ENCODE measurements at places on chromosomes 6 and 20.

- DNase-seq: no peak
These were observed 2.7 kb upstream of the BTN2A2 start for GRCh38 chr6:26380256-26380655.

DNA sequence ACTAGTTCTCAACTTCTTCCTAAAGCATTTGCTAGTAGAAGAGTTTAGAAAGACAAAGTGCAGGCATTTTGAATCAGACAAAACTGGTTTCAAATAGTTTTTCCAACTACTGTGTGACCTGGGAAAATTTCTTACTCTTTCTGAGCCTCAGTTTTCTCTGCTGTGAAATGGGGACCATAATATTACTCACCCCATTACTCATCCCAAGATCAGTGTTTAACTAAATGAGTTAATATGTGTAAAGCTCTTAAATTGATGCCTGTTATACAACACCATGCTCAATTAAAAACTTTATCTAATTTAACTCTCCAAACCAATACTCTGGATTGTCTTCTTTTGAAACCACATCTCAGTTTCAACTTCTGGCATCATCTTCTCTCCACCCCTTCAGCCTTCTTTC, 87.4 kb downstream of the DNAH8 start:
- no peak for DNase-seq

GRCh38 chr6:34718976-34719375, 22.4 kb upstream of the ILRUN start:
- DNase-seq: no peak

DNA sequence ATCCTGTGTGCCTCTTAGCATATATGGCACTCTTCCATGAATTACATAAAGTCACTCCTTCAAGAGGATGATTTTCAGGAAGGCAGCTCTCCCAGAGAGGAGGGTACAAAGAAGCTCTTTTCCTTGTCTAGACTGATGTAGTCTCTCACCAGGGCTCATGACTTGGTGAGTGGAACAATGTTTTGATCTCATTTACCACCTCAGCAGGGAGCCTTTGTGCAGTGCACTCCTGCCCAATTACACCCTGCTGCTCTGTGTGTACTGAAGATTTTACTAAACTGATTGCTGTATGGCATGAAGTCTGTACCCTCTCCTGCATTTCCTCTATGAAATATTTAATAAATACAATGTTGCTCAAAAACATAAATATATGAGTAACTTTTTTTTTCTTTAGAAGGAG, 598.3 kb upstream of the HS3ST5 start:
- no peak for DNase-seq

DNA sequence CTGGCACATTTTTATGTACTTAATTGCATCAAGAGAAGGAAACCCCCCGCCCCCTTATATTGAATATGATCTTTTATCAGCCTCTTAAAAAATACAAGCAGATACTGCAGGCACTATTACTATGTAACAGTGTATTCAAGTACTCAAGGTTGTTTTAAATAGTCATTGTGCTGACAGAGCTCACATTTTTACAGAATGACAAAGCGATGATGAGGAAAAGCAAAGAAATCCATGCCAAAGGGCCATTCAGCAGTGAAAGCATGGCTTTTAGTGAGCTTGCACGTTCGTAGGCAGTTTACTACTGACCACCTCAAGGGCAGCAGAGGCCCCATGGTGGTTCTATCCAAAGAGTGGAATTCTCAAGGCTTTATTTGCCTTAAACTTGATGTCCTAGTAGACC, 146.8 kb downstream of the RPS12 start:
- no peak for DNase-seq

GRCh38 chr20:64139199-64140060, 24.8 kb upstream of the MYT1 start:
- no peak for DNase-seq

GRCh38 chr6:6982663-6983062, 125.1 kb upstream of the RREB1 start:
- no peak for DNase-seq

DNA sequence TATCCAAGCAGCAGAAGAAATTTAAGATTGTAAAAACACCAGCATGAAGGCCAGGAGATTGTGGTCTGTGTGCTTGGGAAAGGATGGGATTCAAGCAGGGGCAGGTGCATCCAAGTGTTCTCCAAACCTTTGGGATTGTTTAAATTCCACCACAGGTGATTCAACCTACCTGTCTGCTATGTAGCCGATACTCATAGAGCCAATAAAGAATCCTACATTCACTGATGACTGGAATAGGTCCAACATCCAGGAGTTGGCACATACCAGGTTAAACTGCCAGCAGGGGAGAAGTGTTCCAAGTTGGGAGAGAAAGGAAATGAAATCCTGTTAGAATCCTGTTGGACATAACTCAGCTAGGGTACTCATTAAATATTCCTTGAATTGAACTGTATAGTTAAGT, 2.2 kb downstream of the SLC22A2 start:
- no peak for DNase-seq

- DNase-seq: no peak
These were observed 85.9 kb downstream of the JARID2 start for GRCh38 chr6:15331629-15332251.

GRCh38 chr6:87903323-87903722, 144.3 kb upstream of the SPACA1 start:
- DNase-seq: no peak

DNA sequence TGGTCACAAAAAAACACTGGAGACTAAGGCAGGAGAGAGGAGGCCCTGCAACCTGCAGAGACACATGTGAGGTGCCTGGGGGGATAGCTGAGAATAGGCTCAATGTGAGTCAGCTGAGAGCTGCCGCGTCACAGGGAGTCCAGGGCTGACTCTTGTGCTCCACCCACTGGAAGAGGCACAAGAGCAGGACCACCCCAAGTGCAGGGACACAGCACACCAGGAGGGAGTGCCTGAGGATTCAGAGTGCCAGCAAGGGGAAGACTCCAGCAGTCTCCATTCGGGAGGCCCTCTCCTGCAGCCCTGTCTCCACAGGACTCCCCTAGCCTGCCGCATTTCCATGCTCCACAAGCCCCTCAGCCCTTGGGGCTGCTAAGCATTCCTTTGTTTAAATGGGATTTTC, 105.5 kb downstream of the HUS1B start:
- DNase-seq: peak; percentile 26

DNA sequence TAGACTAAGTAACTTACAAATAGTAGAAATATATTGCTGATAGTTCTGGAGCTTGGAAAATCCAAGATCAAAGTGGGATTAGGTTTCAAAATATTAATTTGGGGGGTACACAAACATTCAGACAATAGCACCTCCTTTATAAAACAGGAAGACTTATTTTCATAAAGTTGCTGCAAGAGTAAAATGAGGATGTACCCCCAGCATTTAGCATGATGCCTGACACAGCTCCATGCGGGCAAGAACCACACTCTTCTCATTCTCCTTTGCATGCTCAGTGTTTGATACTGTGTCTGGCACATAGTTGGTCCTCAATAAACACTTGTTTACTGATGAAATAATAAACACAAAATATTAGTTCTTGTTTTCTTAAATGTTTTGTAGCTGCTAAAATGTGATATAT, 332.9 kb downstream of the TFAP2A start:
- DNase-seq: no peak

GRCh38 chr6:113857556-113858479, 673 bp downstream of the MARCKS start:
- no peak for DNase-seq

- peak; percentile 83 for DNase-seq
These were observed 93.8 kb upstream of the MAP7 start for GRCh38 chr6:136643850-136644596.

DNA sequence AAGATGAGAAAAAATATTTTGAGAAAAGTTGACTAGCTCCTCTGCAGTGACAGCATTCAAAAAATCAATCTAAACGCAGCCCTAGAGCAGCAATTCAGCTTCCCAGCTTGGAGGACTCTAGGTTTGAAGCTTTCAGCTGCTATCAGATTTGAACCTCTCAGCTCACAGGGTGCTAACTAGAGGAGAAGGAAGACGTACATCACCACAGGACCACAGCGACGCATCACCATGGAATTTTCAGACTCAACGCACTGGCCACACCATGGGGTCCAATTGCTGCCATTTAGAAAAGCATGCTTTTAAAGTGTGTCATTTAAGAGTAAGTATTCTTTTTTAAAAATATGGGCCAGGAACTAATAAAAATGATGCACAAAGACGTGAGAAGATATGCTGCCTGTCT, 45.0 kb upstream of the FUCA2 start:
- no peak for DNase-seq

- no peak for DNase-seq
These were observed 9.1 kb downstream of the KIZ start for GRCh38 chr20:21134883-21135493.

DNA sequence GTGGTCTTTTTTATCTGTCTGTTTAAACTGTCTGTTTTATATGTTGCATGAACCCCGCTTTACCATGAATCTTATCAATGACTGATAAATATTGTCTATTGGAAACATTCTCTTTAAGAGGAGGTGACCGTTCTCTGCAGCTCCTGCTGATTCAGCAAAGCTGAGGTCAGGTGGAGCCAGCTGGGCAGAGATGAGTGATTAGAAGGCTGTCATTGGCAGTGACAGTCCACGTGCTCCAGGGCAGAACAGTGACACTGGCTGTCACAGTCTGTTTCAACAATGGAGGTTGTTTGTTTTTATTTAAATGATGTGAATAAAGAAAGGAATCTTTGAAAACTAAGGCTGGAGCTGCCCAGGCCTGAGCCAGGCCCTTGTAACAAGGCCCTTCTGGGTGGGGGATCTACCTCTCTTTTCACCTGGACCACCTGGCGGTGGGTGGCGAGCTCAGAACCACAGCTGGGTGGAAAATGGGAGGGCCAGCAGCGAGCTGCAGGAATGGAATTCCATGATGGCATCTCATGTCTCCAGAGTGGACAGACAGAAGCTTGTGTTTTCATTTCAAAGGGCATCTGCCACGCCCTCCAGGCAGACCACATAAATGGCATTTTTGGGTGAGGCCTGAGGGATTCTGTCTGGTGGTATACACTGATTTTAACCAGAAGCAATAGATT, 12.6 kb downstream of the SYNJ2 start:
- DNase-seq: no peak

GRCh38 chr20:50595988-50596693, 86.0 kb downstream of the PTPN1 start:
- no peak for DNase-seq

DNA sequence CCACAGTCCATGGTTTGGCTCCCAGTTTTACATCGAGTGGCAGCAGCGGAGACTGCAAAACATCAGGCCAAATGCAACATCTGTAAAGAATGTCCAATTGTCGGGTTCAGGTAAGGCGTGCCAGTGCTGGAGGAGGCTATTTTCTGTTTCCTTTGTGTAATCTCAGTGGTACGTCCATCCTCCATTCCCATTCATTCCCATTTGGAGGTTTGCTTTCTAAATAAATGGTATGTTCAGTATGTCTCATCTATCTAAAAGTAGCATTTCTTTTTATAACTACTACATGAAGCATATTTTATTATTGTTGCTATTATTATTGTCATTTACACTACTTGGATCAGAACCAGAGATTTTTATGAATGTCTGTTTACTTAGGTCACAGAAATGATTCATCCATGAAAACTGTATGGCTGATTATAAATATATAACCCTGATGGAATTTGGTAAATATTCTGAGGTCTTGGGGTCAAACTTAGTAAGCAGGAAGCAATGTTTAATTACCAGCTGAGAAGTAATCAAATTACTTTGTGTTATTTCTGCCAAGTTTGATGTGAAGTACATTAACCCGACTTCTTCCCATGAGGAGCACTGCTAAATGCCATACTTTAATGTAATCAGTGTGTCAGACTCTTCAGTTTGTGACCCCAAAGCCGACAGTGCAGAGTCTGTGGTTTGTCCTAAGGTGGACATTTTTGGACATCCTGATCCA, 512.9 kb downstream of the UTRN start:
- DNase-seq: no peak

DNA sequence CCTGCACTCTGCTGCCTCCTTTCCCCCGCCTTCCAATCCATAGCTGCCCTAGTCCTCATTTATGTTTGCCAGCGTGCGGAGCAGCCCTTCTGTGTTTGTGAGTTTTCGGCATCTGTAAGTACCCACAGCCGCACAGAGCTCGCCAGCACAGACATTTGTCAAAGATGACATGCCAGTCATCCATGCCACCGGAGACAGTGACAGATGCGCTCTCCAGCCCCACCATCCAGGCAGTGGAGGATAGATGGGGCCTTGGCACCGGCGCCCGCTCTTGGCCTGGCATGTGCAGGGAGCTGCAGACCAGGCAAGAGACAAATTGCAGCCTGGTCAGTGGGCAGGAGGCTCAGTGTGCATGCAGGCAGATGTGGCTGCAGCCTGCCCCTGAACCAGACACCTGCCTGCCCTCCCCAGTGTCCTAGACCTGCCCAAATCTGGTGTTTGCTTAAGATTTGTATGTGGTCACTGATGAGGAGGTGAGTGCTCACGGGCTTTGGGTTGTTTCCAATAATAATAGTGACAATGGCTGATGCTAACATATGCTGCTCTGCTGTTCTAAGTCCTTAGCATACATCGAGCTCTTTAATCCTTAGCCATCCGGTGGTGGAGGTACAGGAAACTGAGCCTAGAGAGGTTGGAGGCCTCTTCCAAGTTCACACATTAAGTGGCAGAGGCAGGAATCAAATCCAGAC, 78.1 kb downstream of the UNC5CL start:
- DNase-seq: no peak

DNA sequence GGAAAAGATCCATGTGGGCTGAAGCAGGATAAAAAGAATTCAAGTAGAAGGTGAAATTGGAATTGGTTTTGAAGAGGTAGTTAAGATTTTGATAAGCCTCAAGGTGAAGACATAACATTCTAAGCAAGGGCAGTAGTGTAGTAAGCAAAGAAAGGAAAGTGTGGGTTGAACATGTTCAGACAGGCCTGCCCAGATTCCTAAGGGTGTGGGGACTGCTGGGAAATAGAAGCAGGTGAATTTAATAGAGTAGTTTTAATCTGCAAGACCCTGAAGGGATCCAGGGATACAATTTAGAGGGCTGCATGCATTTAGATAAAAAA, 19.1 kb downstream of the TAB2 start:
- DNase-seq: no peak

GRCh38 chr6:111770263-111771093, 102.8 kb downstream of the FYN start:
- DNase-seq: no peak

DNA sequence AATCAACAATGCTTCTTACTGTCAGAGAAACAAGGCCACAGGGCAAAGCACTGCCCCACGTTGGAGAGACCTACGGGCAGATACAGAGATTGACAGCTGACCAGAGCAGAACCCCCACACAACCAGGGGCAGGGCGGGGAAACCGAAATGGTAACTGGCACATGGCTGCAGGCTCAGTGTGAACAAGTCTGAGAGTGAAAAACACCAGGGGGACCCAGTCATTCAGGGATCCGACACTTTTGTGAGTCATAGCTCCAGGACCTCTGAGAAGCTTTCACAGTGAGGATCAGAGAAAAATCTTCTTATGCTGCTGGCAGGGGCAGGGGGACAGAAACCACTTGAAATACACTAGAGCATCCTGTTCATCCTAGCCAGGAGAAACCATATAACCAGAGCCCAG, 254.2 kb downstream of the C6orf118 start:
- DNase-seq: no peak

DNA sequence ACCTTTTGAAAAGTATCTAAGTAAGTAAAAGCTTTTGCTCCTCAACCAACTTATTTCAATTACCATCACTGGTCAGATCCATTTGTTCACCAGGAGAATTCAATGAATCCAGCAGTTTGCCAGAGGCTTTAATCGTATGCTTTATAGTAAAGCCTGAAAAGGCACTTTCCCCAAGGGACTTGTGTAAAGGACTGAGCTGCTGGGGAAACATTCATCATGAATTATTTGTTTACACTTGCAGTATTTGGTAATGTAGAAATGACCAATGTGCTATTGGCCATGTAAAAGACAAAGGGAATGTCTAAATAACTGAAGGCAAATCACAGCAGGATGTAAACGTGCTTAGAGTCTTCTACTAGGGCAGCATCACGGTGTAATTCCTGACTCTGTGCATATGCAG, 471.4 kb downstream of the ADGRB3 start:
- no peak for DNase-seq

Measured in activated T-cell treated with anti-CD3 and anti-CD28 coated beads, Interleukin-2, amount 50 U/mL, for 4 hours (primary cell).